ENCODE measurements at places on chromosomes 7 and 10. TPM values are rescaled to one million over a fixed set of nuclear protein-coding genes. Genes with fewer than 3 reads are reported as not detected.

The TCAF2 gene
- 31.6 TPM for total RNA-seq

The HTR5A gene
- total RNA-seq: not detected

GRCh38 chr10:53836638-53837037 is 964.4 kb downstream of the PCDH15 start:
- no peaks in the 10 kb centered on the region for H3K4me1 ChIP-seq
- no peak for DNase-seq
- no peaks in the 10 kb centered on the region for H3K27me3 ChIP-seq
- no peak overlapping the region for H3K4me3 ChIP-seq
- no peak overlapping the region for H3K27ac ChIP-seq

The ASB10 gene
- not detected for total RNA-seq

DNA sequence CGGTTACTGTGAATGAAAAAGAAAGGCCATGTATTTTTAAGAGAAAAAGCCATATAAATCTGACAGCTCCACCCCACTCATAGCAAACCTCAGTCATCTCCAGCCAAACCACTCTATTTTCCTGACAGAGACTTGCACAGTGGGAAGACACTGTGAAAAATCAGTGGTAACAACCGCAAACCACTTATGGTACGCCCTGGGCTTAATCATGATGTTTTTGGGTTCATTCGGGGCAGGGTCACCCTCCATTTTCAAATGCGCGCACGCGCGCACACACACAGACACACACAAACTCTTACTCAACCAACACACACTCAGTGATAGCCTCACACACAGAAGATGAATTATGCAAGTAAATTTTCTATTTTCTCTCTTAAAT is 82.1 kb upstream of the HPS1 start:
- no peak overlapping the region for H3K4me3 ChIP-seq
- no peak for DNase-seq
- H3K4me1 ChIP-seq: no peaks in the 10 kb centered on the region
- H3K27ac ChIP-seq: no peak overlapping the region
- H3K27me3 ChIP-seq: no peaks in the 10 kb centered on the region

The WEE2 gene
- not detected for total RNA-seq

The KDM7A gene
- total RNA-seq: 45.9 TPM

The SCIN gene
- 0.25 TPM for total RNA-seq

All from CD4-positive, alpha-beta memory T cell (primary cell).